ENCODE measurements at places on chromosomes 5 and 9.
A peak's percentile ranks its signal among the peaks of the same experiment; 100 is the strongest.

GRCh38 chr5:134174841-134175839 lies 1.6 kb downstream of the SKP1 start:
- DNase-seq: no peak

DNA sequence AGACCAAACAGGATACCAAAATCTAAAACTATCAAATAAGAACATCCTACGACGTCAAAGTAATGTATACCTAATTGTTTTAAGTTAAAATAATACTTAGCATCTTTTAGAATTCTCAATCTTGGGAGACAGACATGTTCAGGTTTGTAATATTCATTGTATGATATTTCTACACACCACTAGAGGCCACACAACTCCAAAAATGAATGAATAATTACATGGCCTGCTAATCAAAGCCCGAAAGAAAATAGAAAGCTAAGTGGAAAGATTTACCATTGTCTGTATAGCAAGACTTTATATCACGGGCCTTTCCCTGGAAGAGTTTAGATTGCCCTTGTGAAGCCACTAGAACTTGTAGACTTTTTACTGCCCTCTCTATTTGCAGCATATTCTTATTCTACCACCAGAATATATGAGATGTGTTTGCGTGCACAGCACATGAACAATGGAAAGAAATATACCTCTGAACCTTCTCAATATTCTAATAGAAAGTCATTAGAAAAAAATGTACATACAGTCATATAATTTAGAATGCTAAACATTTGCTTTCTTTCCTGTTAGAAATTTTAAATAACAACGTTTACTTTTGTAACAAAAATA lies 380.1 kb upstream of the NUDT12 start:
- DNase-seq: no peak

GRCh38 chr9:120688758-120689157 lies 25.5 kb downstream of the MEGF9 start:
- no peak for DNase-seq

GRCh38 chr9:120186276-120186675 lies 393.7 kb downstream of the CDK5RAP2 start:
- DNase-seq: no peak

DNA sequence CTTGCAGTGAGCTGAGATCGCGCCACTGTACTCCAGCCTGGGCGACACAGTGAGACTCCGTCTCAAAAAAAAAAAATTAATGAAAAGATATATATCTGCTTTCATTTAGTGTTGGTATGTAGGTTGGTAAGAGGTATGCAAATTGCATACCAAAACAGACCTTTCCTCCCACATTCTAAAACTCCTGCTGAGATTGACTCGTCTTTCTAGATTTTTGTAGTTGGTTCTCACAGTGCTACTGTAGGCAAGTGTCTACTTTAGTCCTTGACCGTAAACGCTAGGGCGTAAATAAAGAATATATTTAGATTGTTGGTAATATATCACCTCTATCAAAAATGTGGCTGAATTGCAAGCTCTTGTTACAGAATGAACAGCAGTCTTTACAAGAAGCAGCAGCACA lies 445.9 kb downstream of the CHSY3 start:
- no peak for DNase-seq

GRCh38 chr5:132013711-132014110 lies 2.3 kb upstream of the ACSL6 start:
- no peak for DNase-seq

DNA sequence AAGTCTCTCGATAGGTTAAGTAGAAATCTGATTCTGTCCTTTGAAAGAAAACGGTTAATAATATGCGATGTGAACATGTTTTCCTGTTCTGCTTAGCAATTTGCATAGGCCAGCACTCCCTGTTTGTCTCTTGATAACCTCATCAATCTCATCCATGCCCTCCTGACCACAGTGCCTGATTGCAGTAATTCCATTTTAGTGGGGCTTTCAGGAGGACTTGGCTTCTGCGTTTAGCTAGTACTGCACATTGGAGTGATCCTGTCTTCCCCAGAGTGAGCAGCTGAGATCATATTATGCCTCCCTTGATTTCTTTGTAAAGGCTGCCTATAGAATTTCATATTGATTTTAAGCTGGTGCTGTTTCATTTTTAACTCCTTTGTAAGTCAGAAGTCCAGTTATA lies 335.9 kb upstream of the ISL1 start:
- no peak for DNase-seq

GRCh38 chr9:73260506-73260905 lies 108.8 kb downstream of the ANXA1 start:
- DNase-seq: no peak

DNA sequence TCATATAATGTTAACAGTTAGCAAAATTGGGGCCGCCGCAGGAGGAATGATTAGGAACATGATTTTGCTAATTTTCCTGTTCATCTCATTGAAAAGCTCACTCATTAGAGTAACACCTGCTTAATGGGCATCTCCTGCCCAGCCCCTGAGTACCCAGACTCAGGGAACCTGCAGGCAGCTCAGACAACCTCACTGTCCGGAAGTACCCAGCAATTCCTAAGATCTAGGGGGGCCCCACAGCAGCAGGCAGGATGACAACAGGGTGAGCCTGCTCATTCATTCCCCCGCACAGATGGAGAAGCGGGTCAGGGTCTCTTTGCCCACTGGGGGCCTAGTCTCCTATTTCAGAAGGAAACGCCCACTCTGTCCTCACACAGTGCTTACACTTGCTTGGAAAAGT lies 12.6 kb downstream of the FAM78A start:
- no peak for DNase-seq

DNA sequence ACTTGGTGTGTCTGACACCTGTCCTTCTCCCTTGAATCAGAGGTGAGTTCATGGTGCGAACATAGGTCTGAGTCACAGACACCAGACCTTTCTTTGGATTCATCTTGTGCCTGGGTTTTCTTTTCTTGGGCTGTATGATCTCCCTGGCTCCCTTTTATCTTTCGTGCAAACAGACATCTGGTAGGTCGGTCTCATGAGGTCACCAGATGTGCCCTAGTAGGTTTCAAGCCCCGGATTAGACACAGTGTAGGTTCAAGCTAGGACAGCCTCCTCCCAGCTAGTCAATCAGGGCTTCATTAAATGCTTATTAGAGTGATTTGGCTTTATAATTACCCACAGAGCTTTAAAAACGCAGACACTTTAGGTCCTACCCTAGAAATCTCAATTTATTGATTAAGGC lies 106.0 kb upstream of the MYO10 start:
- DNase-seq: no peak

- no peak for DNase-seq
Observed at GRCh38 chr9:134101623-134102149, 33.9 kb upstream of the BRD3 start.

GRCh38 chr9:121156263-121156731 lies 45.4 kb downstream of the RAB14 start:
- peak; percentile 68 for DNase-seq

DNA sequence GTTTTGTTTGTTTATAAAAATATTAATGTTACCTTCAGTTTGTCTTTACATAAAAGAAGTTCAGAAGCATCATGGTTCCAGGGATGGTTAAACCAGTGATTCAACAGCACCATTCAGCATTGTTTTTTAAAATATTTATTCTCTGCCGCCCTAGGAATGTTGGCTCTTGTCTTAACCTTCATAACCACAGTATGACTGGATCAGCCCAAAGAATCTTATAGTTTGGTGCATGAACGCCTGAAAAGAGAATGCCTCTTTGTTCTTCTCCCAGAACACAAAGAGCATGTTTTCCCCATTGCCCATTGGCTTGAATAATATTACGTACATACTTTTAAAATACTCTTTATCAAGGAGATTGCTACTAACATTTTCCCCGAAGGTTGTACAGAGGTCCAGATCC lies 413.4 kb downstream of the ANXA1 start:
- no peak for DNase-seq

GRCh38 chr9:104090578-104090977 lies 3.5 kb upstream of the SMC2 start:
- DNase-seq: no peak

DNA sequence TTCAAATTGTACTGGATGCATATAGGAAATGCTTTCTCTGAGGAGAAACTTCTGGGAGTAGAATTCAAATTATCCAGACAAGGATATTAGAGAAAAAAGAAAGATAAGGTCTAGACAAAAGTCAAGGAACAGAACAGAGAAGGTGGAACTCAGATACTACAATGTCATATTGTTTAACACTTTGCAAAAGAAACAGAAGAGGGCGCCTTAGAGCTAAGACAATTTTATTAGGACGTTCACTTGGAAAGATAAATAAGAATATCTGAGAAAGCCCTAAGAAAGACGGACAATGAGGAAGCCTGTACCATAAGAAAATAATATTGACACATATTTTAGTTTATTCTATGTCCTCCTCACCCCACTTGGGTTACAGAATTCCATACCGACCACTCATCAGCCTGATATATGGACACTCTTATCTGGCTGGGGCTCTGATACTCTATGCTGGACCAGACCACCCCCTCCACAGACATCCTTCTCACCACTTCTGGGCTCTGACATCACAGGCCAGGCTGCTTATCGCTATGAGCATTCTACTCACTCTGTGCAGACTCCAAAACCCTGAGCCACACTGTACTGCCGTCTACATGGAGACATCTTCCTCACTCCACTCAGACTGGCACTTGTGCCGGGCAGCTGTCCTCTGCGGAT lies 9.1 kb upstream of the AK3 start:
- peak; percentile 46 for DNase-seq

DNA sequence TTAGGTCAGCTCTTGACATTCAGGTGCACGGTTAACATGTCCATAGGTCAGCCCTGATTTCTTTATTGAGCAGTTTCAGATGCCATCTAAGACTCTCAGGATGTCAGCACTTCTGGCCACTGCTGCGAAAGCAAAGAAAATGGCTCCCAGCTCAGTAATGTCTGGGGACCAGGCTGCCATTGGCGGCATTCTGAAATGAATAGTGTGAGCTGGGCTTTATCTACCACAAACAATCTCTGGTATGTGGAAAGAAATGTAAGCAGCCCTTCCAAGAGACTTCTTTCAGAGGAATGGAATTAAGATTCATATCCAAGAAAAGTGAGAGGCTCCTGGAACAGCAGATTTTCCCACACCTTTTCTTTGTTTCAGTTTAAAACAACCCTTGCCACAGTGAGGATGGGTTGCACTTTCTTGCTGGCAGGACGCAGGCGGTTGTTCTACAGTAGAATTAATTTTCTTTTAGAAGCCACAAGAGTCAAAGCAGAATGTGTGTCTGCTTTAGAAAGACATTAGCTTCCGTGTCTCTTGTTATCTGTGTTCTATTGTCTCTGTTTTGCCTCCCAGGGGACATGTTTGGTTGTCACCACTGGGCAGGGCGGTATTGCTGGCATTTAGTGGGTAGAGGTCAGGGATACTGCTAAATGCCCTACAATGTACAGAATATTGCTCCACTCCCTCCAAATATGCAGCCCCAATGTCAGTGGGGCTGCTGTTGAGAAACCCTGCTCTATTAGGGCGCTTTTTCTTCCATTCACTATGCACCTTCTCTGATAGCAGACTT lies 149.9 kb upstream of the ANKH start:
- DNase-seq: no peak

GRCh38 chr9:131237291-131237690 lies 39.0 kb downstream of the FAM78A start:
- DNase-seq: no peak

- no peak for DNase-seq
Observed at GRCh38 chr9:92685022-92685421, 15.1 kb upstream of the IPPK start.

- DNase-seq: no peak
Observed at GRCh38 chr9:6938873-6939272, 181.1 kb downstream of the KDM4C start.

DNA sequence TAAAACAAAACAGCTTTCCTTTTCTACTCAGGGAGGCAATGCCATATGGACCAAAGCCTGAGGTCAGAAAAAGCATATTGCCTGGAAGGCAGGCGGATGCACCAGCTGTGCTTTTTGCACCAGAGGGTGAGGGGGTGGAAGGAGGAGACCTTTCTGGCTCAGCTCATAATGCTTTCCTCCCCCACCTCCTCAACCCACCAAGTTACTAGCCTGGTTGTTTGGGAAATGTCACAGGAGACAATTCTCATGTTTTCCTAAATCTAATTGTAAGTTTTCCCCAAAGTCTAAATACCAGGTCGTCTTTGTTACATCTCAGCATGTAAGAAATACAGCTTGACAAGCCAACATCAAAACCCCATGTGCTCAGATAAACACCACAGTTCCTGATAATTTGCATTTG lies 72.6 kb upstream of the DMRTA1 start:
- DNase-seq: no peak

DNA sequence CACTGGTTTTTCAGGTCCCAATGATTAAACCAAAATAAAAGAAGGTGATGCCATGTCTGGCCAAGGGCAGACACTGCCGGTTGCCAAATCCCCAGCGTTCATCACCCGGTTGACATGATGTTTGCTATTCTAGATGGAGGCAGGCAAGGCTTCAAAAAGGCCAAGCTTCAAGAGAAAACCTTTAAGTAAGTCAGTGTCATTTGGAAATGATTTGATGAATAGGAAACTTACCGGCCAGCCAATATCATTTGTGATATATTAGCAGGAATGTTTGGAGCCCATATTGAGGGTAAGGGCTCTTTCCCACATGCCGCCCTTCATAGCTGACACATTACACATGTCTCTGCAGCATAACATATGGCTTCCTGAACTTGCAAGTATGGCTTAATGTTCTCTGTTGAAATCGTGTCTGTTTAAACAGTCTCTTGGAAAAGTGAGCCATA lies 89.5 kb upstream of the TTC23L start:
- no peak for DNase-seq

DNA sequence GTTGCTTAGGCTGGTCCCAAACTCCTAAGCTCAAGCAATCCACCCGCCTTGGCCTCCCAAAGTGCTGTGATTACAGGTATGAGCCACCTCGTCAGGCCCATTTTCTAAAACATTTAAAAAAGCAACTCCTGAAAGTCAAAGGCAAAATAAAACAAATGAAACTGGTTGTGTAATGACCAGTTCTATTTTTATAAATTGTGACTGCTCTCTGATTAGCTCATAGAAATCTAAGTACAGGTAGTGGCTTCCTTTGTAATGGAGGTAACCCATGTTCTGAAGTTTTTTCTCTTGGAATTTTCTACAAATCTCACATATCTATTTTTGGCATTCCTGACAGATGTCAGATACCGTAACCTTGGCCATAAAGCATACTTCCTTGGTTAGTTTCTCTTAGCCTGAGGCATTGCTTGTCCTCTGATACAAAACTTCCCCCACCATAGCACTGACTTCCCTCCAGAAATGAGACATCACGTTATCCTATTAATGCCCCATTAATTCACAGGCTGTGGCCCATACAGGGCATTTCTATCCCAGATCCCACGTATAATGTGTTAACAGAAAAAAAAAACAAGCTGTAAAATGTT lies 14.1 kb upstream of the AK3 start:
- peak; percentile 20 for DNase-seq

DNA sequence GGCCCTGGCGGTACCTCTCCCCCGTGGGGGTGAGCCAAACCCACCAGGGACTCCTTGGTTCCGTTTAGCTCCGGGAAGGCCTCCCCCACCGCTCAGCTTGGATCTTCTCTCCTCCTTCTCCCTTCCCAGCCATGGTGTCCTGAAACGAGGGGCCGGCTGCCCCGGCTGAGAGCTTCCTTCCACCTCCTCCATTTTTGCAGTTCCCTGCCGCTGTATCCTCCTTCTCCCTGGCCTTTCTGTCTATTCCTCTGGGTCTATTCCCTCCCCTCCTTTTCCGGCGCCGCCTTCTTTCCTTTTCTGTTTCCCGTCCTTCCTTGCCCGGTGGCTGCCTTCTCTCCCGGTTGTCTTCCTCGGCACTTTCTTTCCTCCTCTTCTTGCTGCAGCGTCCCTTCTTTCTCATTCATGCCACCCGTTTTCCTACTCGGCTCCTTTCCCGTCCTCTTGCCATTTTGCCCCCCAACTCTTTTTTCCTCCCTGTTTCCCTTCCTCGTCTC lies 110.4 kb downstream of the LIFR start:
- no peak for DNase-seq

Measured in GM20000 (cell line).